ENCODE measurements at places on chromosomes 5 and 9. TPM values are rescaled to one million over a fixed set of nuclear protein-coding genes. Genes with fewer than 3 reads are reported as not detected.

DNA sequence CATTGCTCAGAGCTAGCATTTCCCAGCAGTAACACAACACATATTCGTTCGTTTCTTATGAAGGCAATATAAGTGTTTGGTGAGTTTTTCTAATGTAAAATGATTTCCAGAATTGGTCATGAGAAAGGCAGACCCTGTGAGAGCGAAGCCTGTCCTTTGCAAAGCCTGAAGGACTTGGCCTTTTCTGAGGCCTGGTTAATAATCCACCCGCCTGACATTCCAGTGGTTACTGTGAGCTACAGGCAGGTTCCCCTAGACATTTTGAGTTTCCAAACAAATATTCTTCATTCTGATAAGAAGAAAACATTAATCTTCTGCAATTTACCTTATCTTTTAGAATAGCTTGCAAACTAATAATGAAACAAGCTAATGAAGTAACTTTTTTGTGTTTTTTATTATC, 38.0 kb downstream of the ADAMTS16 start:
- no peak overlapping the region for H3K4me3 ChIP-seq
- no peak for DNase-seq
- H3K27me3 ChIP-seq: peaks cover 28% of the 10 kb centered on the region
- H3K4me1 ChIP-seq: peaks cover 14% of the 10 kb centered on the region
- no peaks in the 10 kb centered on the region for H3K36me3 ChIP-seq

DNA sequence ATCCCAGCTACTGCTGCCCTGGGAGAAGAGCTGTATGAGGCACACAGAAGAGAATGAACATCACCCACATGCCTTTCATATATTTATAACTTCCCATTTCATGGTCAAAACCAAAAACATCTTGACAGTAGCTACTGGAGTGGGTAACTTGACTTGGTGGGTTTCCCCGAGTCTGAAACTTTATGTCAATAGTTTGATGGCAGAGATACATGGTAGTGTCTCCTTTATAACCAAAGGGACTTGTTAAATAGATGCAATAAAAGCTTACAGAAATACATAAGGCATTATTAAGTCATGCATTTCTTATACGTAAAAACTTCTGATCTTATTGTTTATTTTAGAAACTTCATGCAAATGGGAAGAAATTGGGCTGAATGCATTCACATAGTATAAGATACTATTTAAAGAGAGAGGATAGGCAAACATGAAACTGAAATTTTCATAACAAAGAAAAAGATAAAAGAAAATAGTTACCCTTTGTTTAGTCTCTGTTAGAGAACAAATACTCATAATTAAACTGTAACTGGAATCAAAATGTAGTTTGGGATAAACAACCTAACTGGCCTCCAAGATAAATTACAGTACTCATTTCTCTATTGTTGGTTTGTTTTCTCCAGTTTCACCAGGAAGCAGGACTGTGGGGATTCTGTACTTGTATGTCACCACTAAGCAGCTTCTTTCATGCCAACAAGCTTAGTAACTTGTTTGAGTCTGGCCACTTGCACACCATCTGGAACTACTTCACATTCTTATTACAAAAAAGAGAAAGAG, 459.3 kb upstream of the MEF2C start:
- H3K36me3 ChIP-seq: no peaks in the 10 kb centered on the region
- no peaks in the 10 kb centered on the region for H3K4me1 ChIP-seq
- no peaks in the 10 kb centered on the region for H3K27me3 ChIP-seq

DNA sequence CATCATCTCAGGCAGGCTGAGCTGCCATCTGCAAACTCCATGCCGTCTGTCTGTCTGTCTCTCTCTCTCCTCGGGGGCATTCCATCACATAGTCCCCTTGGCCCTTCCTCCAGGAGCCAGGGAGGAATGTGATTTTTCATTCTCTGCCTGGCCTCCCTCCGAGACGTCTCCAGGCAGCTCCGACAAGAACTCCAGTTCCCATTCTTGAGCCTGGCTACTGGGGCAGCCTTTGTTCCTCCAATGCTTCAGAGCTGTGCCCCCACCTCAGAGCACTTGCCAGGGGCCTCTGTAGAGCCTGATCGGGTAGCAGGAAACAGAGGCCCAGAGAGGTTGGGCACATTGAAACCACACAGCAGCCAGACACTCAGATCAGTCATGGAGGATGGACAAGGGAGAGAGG, 74.0 kb downstream of the COL27A1 start:
- H3K4me3 ChIP-seq: no peak overlapping the region
- DNase-seq: no peak
- H3K27ac ChIP-seq: no peak overlapping the region
- no peaks in the 10 kb centered on the region for H3K27me3 ChIP-seq
- no peaks in the 10 kb centered on the region for H3K36me3 ChIP-seq

GRCh38 chr9:86604741-86605140, 250.5 kb upstream of the TUT7 start:
- peaks cover 27% of the 10 kb centered on the region for H3K4me1 ChIP-seq
- H3K36me3 ChIP-seq: no peaks in the 10 kb centered on the region
- no peak for DNase-seq

Gene ZDHHC11
- total RNA-seq: 14.5 TPM

DNA sequence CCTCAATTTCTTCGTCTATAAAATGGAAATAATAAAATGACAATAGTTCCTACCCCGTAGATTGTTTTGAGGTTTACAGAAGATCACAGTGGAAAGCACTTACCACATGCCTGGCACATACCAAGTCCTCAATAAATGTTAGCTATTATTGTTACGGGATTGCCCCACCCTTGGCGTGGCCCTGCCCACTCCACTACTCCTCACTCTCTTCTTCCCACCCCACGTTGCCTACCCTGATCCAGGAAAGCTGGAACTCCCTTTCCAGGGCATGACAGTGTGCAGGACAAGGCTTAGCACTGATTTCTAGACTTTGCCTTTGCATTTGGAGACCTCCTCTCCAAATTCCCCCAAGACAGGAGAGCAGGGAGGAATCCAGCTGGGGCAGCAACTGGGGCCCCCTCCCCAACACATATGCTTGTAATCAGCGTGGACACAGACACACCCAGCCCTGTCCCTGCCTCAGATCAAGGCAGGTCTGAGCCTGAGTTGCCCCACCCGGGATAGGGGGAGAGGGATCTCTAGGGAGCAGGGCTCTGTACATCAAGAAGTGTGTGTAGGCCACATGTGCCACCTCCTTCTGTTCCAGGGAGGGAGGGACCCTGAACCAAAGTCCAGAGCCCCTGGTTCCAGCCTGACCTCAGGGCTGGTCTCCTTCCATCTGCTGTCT, 6.7 kb downstream of the SLC4A9 start:
- H3K4me1 ChIP-seq: peaks cover 4% of the 10 kb centered on the region
- no peak overlapping the region for H3K4me3 ChIP-seq
- no peaks in the 10 kb centered on the region for H3K27me3 ChIP-seq

Gene GHR
- total RNA-seq: 0.27 TPM

DNA sequence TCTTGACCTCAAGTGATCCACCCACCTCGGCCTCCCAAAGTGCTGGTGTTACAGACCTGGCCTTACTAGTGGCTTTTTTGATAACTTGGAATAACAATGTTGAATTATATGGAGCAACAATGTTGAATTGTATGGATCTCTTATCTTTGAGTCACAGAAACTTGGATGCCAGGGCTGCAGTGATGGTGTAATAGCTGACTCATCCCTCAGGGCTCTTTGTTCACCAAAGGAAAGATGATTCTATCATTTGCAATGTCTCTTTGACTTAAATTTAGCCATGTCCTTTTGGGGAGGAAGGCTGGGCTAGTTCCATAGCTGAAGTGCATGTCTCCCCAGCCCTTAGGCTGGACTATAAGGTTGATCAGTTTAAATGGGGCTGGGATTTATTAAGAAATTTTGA, 172.3 kb downstream of the PDZD2 start:
- no peaks in the 10 kb centered on the region for H3K36me3 ChIP-seq
- DNase-seq: no peak
- H3K27me3 ChIP-seq: no peaks in the 10 kb centered on the region
- no peak overlapping the region for H3K27ac ChIP-seq

GRCh38 chr9:114005371-114006154, 72.5 kb downstream of the AMBP start:
- peaks cover 18% of the 10 kb centered on the region for H3K4me1 ChIP-seq
- no peak for DNase-seq
- no peak overlapping the region for H3K27ac ChIP-seq
- H3K4me3 ChIP-seq: no peak overlapping the region
- no peaks in the 10 kb centered on the region for H3K27me3 ChIP-seq

GRCh38 chr9:69745716-69746437, 13.9 kb downstream of the PTAR1 start:
- H3K4me1 ChIP-seq: peaks cover 42% of the 10 kb centered on the region
- no peak overlapping the region for H3K4me3 ChIP-seq
- no peak for DNase-seq

Gene MYMK
- total RNA-seq: not detected

DNA sequence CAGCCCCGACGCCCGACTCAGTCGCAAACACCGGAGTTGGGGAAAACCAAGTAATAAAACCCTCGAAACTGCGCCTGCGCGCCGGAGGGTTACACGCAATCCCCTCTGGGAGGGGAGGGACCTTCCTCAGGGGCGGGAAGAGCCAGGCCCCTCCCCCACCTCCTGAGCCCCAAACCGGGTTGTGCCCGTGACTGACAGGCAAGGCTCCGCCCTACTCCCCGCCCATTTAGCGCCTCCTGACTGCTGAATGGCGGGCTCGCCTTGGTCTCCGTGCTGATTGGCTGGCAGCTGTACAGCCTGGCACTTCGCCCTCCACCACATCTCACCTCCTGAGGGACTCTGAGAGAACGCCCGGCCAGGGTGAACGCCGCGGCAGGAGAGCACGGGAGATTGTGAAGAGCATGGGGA, at the start of gene PRDM9:
TSS of gene PRDM9 (plus strand) at position 332 of the 408 bp plus-strand sequence. CDS start 1,425 bp downstream, outside the sequence.
- no peak within 1 kb of the TSS for H3K4me3 ChIP-seq
- peaks cover 4% of the 10 kb centered on the region for H3K4me1 ChIP-seq
